ENCODE measurements at places on chromosomes 5 and 9.

DNA sequence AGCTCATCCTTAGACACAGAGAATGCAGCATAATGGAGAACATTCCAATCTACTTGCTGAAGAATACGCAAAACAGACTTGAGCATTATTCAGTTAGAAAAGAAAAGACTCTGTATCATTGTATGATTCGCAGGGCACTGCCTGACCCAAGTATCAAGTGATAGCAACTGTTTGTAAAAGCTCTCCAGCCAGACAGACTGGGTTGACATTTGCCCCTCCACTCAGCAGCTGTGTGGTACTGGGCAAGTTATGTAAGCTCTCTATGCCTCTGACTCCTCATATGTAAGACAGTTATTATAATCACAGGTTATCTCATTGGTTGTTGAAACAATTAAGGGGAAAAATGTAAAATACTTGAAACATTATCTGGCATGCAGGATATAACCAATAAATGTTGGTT, 505.0 kb downstream of the ELAVL2 start:
- no peak for DNase-seq

DNA sequence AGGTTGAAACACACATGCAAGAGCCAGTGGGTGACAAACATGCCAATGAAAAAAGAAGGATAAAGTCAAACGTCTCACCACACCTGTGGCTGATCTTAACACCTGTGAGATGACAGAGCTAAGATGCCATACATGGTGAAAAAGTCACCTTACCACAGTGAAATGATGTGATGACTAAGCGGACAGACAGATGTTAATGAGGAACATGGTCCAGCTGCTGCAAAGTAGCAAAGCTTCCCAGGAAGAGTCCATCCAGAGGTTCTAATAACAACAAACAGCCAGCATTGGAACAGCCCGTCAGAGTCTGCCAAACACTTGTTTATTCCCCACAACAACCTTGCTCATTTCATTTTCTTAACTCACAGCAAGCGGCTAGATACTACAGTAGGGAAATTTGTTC, 1.9 kb downstream of the KIAA1191 start:
- DNase-seq, result no peak

DNA sequence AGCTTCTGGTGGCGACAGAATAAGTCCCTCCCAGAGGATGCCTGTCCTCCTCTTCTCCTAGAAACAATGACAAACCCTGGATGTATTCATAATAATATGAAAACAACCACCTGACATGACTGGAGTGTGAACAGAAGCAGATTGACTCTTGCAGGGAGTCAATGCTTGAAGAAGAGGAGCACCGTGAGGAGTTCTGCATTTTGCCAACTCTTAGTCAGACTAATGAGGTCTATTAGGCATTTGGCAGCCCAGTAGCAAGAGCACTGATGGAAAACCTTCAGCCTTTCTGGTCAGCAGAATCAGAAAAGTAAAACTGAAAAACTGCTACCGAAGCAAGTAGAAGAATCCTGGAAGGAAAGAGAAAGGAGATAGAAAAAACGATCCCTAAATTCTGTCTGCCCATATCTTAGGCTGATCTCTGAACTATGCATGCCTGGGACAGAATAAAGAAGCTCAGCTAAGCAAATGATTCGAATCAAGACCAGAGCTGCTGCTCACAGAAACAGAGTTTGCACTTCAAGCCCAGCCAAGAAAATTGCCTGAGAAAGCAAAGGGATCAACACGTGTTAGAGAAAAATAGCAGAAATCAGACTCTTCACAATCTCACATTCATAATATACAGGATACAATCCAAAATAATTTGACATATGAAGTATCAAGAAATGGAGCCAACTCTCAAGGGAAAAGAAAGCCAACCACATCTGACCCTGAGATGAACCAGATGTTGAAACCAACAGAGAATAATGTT, 69.5 kb upstream of the OSMR start:
- no peak for DNase-seq

GRCh38 chr5:2373631-2374030, 377.8 kb downstream of the IRX2 start:
- no peak for DNase-seq

GRCh38 chr9:71487061-71487460, 281.3 kb downstream of the CEMIP2 start:
- no peak for DNase-seq

- no peak for DNase-seq
Observed at GRCh38 chr9:27924502-27924901, 351.2 kb upstream of the C9orf72 start.

- no peak for DNase-seq
Observed at GRCh38 chr5:1245905-1246576, 20.9 kb downstream of the SLC6A18 start.

GRCh38 chr5:177531209-177531940, 14.6 kb upstream of the DDX41 start:
- DNase-seq, result no peak

- DNase-seq, result no peak
Observed at GRCh38 chr9:95756986-95757385, 118.5 kb upstream of the ERCC6L2 start.

DNA sequence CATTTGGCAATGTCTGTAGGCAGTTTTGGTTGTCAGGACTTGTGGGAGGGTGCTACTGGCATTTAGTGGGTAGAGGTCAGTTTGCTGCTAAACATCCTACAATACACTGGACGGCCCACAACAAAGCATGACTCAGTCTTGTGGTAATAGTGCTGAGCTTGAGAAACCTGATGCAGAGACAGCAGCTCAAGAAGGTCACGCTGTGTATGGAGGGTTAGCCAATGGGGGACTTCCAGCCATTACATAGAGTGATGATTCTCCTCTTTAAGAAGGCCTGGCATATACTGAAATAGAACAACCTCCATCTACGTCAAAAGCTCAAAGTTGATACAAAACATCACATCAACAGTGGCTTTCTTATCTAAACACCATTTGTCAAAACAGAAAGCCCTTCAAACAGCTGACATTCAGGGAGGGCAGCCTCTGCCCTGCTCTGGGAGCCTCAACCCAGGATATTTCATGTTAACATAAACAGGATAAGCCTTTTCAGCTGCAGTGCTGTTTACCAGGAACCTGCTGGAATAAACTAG, 143.0 kb downstream of the GPBP1 start:
- DNase-seq, result no peak

DNA sequence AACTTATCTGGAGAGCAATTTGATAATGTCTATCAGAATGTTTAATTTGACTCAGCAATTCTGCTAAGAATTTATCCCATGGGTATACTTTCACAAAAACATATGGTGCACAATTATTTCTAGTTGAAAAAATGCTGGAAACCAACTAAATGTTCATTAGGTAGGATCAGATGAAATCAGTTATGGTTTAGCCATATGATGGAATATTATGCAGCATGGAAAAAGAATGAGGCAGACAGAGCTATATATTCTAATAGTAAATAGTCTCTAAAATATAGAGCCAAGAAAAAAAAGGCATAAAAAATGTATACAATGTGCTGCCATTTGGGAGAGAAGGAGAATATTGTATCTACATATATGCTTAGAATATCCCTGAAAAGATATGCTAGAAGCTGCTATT, 3.6 kb upstream of the SPATA6L start:
- DNase-seq, result no peak

GRCh38 chr5:93519740-93520139, 61.3 kb downstream of the NR2F1-AS1 start:
- DNase-seq, result no peak

- DNase-seq, result no peak
Observed at GRCh38 chr9:7819984-7820383, 20.4 kb upstream of the DMAC1 start.

DNA sequence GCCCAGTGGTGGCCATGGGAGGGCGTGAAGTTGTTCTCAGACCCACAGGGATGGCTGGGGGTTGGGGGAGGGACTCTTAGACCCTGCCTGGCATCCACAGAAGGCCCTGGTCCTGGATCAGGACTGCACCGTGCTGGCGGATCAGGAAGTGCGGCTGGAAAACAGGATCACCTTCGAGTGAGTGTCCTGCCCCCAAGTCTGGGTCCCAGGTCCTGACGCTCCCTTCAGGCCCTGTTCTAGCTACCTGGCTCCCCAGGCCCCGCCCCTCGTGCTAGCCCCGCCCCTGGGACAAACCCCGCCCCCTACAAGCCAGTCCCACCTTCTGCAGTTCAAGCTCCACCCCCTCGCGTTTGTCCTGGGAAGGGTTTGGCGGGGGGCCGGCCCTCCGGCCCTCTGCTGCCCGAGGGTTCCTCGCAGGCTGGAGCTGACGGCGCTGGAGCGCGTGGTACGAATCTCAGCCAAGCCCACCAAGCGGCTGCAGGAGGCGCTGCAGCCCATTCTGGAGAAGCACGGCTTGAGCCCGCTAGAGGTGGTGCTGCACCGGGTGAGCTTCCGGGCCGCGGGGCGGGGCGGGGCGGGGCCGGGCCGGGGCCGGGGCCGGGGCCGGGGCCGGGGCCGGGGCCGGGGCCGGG, 12.9 kb downstream of the RGS14 start:
- peak; percentile 55 for DNase-seq

DNA sequence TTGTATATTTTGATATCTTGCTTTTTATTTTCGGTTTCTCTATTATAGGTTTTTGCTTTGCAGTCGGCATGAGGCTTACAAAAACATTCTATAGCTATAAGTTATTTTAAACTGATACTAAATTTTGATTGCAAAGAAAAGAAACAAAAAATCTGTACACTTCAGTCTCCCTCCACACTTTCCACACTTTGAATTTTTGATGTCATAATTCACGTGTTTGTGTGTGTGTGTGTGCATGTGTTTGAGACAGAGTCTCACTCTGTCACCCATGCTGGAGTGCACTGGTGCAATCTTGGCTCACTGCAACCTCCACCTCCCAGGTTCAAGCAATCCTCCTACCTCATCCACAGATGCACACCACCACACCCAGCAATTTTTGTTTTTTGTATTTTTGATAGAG, 124.9 kb downstream of the MRPS30 start:
- DNase-seq, result no peak

DNA sequence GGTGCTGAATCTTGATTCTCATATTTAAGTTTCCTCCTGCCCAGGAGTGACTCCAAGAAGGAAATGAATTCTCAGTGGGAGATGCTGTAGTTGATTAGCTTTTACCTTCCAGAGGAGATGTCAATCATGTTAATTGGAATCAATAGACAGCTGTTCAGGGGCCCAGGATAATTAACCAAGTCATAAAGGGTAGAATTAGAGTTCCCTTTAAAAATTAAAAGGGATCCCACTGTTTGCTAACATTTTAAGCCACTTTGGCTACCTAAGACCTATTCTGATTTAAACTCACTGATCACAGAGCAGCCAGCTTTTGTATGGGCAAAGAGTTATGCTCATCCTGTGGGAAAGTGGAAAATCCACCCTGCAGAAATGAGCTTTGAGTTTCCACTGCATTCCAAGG, 249.6 kb downstream of the SLIT3 start:
- DNase-seq, result no peak

DNA sequence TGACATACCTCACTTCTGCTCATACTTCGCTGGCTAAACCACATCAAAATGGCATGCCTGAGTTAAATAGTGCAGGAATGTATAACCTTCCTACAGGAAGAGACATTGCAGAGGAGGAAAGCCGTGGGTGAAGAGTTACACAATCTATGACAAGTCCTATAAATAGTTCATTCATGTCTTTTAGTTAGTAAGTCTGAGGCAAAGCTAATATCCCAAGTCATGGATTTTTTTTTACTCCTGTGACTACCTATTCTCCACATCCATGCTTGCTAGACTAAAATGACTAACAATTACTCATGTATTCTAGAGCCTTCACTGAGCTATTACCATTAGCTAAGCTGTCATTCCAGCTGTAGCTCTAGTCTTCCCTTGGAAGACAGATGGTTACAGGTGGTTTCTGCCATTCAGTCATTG, 391.3 kb downstream of the NR2F1-AS1 start:
- no peak for DNase-seq

DNA sequence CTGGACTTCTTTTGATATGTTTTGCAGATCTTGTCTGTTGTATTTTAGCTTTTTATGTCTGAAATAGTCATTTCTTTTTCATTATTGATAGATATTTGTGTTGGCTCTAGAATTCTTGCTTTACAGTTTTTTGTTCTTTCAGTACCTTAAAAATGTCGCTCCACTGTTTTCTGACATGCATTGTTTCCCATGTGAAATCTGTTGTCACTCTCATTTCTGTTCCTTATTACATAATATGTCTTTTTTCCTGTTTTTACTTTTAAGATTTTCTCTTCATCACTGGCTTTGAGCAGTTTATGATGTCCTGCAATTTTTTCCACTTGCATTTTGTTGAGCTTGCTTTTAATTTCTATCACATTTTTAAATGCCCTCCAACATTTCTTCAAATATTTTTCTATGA, 270.4 kb upstream of the TARS1 start:
- DNase-seq, result no peak

- no peak for DNase-seq
Observed at GRCh38 chr9:27124151-27124550, 15.1 kb downstream of the TEK start.

DNA sequence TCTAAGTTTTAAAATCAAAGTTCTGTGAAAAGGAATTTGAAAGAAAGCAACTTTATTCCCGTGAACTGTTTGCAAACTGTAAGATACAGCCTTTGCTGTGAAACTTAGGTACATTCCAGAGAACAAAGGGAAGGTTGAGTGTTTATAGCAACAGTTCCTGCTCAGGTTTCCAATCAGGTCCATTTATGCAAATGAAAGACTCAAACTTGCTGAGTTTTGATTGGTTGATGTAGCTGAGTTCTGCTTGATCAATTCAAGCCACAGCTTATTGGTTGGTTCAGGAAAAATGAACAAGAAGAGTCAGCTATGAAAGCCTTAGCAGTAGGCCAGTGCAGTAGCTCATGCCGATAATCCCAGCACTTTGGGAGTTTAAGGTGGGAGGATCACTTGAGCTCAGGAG, 37.9 kb downstream of the SLC27A6 start:
- no peak for DNase-seq

GRCh38 chr5:133884569-133885311, 83.7 kb downstream of the C5orf15 start:
- no peak for DNase-seq

DNA sequence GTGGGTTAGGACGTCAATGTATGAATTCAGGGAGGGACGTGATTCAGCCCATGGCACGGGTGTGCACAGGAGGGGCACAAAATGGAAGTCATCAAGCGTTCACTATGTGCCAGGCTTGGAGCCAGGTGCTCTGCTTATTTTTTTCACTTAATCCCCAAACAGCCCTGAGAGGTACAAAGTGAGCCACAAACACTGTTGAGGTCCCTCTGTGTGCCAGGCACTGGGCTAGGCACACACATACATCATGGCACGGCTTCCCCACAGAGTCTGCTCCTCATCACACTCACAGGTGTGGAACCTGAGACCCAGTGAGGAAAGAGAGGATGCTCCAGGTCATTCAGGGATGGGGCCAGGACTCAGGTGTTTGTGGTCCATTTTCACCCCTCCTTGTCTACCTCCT, 68.1 kb downstream of the GALNT12 start:
- DNase-seq, result no peak

DNA sequence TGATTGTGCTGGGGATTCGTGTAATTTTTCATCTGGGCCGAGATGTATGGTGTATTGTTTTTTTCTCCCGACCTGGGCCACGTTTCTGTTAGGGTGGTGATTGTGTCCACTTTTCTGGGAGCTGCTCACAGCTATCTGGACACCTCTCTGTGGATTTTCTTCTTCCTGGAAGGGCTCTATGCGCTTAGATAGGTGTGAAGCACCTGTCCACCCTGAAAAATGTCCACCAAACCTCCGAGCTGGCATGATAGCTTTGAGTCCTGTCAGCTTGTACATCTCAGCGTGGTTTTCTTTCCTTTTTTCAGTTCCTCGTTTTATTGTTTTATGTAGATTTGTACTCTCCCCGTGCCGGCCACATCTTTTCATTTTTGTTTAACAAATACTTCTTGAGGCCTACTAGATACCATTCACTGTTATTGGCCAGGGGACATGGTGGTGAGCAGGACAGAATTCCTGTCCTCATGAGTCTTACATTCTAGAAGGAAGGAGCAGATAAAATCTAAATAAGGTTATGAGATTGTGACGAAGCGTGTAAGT, 1.1 kb downstream of the UGCG start:
- no peak for DNase-seq

Data from CD4-positive, alpha-beta T cell treated with Interferon gamma for 1 hour (primary cell).